ENCODE measurements at places on chromosomes 4 and X.

DNA sequence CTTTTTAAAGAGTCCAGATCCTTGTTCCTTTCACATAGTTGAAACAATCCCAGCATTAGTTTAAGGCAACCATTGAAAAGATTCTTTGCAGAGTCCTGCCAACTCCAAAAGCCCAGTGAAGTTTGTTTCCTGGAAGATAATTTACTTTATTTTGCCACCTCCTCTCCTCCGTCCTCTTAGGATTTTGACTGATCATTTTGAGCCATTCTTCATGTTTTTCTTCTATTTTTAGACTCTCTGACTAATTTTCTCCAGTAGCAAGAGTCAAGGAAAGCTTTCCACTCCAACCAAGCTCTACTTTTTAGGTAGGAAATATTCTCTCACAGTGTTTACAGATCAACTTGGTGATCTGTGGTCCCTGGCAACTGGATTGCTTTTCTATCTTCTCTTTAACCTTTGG lies 10.3 kb downstream of the NCBP2L start:
- no peak for DNase-seq

GRCh38 chr4:183447646-183448045 lies 3.2 kb downstream of the CDKN2AIP start:
- DNase-seq = no peak

DNA sequence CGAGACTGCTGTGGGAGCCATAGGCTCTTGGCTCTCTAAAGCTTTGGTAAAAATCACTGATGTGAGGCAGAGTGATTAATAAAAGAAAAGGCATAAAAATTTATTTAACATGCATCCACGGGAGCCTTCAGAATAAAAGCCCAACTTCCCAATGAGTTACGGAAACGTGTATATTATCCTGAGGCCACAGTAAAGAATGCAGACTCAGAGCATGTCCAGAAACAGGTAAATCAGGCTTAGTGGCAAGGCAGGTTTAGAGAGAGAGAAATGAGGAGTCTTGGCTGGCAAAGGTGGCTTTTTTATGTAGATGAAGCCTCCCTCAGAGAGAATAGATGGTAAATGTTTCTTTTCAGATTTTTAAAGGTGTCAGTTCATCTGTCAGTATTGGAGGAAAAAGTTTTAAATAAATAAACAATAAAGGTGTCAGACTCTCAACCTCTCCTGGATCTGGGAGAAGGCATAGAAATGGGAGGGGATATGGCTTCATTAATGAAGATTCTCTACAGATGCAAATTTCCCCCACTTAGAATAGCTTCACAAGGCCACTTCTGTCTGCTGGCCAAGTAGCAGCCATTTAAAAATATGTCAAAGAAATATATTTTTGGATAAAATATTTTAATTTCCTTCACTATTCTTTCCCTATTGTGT lies 24.0 kb downstream of the C4orf51 start:
- DNase-seq = no peak

GRCh38 chrX:131828482-131828881 lies 194.6 kb upstream of the STK26 start:
- no peak for DNase-seq
